Fibroblast of the aortic adventitia (primary cell): ENCODE measurements at places on chromosomes 4 and X.

DNA sequence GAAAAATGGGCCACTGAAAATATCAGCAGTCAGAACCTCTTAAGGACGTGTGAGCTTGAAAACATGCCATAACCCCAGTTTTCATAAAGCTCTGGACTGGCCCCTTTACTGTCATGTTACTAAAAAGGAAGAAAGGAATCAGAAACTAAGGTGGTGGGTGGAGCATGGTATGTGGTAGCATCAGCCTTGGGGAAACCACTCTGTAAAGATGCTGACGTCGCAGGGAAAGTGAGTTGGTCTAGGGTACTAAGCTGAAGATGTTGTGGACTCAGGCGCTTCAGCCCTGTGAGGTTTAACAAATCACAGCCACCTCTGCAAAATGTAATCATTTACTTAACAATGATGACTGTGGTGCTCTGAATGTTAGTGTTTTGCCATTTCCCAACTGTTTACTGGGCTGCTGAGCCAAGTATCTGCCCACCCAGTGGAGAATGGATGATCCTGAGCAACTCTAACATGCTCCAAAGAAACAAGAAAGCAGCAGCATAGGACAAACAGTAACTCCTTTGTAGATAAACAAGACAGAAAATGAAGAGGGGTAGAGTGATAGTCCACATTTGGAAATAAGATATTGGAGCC, 33.4 kb downstream of the C4orf54 start:
- no peak for DNase-seq

DNA sequence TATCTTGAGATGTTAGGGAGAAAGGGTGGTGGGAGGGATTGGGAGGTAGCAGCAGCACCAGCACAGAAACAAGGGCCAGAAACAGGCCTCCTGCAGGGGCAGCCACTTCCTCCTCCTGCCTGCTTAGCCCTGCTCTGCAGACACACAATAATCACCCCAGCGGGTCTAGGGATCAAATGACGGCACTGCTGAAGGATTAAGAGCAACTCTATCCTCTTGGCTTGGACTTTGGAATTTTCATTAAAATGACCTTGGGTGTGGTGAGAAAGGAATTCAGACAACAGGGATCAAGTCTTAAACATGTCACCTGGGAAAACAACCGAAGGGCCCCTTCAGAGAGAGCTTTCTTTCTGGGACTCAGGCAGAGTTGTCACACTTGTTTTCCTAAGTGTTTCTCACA, 353.4 kb downstream of the SPRY1 start:
- no peak for DNase-seq

DNA sequence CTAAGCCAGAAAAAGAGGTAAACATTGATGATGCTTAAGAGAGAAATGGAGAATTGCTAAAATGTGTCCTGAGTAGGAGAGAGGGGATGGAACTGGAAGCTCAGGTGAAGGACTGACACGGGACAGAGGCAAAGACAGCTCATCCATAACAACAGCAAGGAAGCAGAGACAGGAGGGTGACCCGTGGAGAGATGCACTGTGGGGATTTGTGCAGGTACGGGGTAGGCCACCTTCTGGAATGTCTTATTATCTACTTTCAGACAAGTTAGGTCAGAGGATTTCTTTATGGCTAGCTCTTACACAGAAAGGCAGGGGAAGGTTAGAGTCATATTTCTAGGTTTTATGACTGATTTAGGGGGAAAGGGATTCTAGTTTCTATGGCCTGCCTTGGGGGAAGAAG, 31.7 kb downstream of the RXFP1 start:
- no peak for DNase-seq

GRCh38 chr4:175246941-175247340, 328.8 kb downstream of the ADAM29 start:
- DNase-seq = no peak

- peak; percentile 69 for DNase-seq
Observed at GRCh38 chr4:129641179-129641578, 545.2 kb downstream of the C4orf33 start.

DNA sequence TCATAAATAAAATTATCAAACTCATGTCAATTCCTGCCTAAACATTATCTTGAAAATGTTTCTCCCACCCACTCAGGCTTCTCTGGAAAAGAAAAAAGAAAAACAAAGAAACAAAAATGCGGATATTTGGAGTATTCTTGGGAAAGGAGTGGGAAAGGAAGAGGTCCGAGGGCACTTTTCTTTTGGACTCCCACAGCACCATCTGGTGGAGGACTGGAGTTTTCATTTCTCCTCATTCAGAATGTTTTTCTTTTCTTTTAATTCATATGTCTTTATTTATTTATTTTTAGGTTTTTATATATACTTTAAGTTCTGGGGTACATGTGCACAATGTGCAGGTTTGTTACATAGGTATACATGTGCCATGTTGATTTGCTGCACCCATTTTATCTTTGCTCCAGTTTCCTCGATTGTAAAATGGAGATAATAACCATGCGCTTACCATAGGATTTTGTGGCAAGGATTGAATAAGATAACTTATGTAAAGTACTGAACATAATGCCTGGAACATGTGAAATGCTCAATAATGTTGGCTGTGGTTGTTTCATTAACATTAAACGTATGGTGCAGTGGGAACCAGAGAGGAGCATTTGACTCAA, 8.0 kb upstream of the KCNE5 start:
- DNase-seq = peak; percentile 52

DNA sequence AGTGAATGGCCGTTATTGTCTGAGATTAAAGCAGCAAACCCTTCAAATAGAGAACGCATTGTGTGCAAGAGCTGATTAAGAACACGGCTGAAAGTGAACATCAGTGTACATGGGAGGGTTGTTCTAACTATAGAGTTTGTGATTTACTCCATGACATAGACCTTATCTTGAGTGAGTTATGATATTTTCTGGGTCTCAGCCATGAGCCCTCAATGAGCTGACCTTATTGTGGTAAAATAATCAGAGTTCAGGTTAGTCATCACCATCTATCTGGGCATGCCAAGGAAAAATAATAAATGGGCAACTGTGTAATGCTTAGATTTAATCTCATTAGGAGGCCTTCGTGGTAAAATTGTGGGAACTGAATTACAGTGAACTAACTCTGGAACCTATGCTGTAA, 33.2 kb upstream of the CLDN24 start:
- DNase-seq = peak; percentile 94

DNA sequence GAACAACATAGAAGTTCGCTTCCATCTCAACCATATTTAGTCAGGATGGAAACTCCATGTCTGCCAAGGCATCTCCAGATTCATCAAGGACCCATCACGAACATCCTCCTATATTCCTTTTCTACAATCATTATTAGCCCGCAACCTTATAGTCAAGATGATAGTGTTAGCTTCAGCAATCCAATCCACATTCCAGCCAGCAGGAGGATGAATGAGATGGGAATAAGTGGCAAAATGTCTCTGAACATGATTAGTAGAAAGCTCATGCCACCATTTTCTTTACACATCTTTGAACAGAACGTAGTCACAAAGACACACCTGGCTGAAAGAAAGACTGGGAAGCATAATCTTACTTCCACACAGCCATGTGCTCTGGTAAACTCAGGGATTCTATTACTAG, 18.6 kb upstream of the NR0B1 start:
- DNase-seq = no peak

GRCh38 chrX:130788786-130789581, 114.0 kb downstream of the ENOX2 start:
- no peak for DNase-seq

DNA sequence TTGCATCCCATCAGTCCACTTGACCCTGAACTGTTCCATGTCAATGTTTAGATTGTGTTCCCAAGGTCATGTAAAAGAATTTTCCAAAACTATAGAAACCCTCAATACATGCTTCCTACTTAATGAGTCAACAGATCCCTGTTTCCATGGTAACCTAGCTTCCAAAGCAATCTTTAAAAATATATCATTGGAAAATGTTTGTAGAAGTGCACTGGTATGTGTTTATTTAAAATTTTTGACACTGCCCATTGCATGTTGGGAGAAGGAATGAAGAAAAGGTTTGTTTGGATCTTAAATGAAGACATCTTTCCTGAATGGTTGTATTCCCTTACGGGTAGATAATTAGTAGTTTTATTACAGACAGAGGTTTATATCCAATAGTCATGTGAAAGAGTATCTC, 345.3 kb downstream of the GABRG1 start:
- no peak for DNase-seq

DNA sequence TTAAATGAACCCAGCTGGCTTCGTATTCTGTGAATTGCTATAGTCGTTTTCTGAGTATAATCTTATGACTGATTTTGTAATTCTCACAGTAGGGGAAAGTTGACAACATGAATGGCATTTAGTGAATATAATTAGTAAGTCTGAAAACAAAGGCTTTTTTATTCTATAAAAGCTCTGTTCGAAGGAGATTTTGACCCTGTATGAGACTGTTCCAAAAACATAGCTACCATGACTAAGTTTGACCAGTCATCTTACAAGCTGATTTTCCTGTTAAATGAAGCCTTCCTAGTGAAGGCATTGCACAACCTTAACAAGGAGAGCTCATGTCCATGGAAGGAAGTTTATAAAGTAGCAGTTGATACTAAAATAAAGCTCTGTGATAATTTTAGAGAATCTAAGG, 242.3 kb downstream of the RPA4 start:
- peak; percentile 20 for DNase-seq

- DNase-seq = peak; percentile 71
Observed at GRCh38 chrX:45712067-45712466, 511.4 kb upstream of the DIPK2B start.

DNA sequence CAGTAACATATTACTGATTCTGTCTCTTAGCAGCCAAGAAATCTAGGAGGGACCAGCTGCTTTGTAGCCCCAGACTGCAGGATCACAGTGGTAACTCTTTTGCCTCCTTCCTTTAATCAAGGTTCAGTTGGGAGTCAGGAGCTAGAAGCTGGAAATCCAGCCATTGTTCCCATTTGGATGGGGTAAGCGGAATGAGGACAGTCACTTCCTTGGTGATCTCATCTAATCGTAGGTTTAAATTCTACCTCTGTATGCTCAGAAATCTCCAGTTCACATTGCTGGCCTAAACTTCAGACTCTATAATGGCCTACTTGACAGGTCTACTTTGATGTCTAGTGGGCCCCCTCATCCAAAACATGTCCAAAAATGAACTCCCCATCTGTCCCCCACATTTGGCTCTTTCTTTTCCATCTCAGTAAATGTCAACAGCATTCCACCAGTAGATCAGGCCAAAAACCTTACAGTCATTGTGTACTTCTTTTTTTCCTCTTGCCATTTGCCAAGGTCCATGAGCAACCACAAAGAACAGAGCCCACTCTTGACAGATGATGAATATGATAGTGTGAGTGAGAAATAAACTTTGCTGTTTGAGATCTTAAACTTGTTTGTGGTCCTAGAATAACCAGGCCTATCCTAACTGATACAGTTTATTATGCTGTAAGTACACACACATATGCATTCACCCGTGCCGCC, 40.1 kb downstream of the WWC2 start:
- DNase-seq = peak; percentile 66

DNA sequence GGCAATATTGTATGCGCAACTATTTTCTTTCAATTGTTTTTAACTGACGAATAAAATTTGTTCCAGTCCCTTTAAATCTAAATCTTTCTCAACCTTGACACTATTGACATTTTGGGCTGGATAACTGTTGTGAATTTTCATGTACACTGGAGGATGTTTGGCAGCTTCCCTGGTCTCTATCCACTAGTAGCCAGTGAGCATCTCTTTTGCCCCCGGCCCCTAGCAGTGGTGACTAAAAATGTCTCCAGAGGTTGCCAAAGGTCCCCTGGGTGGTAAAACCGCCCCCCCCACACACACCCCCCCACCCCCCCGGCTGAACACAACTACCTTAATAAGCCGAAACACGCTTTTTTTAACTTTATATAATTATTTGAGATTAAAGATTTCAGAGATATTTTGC, 514 bp downstream of the FANCB start:
- no peak for DNase-seq

GRCh38 chr4:151801547-151802516, 41.0 kb upstream of the GATB start:
- DNase-seq = peak; percentile 46

- no peak for DNase-seq
Observed at GRCh38 chr4:33931026-33931425, 2313.3 kb downstream of the ARAP2 start.

DNA sequence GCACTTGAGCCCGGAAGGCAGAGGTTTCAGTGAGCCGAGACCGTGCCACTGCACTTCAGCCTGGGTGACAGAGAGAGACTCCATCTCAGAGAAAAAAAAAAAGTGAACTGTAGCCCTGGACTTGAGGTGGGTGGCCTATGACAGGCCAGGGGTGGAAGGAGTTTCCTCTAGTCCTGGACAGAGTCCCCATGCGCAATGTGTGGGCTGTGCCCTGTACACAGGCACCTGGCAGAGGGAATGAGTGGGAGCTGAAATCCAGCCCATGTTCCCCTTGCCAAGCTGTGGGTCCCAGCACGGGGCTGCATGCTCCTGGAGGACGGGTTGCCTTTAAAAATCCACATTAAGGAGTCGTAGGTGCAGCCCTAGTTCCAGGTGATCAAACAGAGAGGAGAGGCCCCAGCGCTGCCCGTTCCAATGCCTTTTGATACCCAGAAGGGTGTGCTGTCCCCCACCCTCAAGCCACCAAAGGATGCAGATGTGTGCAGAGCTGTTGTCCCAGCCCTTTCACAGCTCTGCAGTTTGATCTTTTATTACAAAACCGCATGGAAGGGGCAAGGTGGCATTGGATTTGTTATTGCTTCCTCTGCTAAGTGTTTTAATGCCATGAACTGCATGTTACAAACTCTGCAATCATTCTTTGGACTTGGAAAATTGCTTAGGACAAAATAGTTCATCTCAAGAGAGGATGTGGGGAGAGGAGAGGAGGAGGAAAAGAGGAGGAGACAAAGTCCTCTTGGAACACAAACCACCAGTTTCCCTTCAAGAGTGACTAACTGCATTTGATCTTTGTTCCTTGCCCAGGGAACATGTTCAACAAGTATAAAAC, 38.0 kb upstream of the PDK3 start:
- peak; percentile 41 for DNase-seq

DNA sequence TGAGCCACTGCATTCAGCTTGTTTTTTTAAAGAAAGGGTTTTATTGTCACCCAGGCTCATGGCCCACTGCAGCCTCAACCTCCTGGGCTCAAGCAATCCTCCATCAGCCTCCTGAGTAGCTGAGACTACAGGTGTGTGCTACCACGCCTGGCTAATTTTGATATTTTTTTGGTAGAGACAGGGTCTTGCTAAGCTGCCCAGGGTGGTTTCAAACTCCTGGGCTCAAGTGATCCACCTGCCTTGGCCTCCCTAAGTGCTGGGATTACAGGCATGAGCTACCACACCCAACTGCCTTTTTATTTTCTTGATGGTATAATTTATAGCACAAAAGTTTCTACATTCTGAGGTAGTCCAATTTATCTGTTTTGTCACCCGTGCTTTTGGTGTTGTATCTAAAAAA, 38.9 kb downstream of the SAT1 start:
- DNase-seq = no peak
